ENCODE measurements at places on chromosomes 3 and 15.

GRCh38 chr15:27330326-27330725 is 359.3 kb downstream of the GABRG3 start:
- no peak for DNase-seq

- DNase-seq: no peak
These were observed 141.4 kb downstream of the VPS8 start for GRCh38 chr3:184953401-184953800.

DNA sequence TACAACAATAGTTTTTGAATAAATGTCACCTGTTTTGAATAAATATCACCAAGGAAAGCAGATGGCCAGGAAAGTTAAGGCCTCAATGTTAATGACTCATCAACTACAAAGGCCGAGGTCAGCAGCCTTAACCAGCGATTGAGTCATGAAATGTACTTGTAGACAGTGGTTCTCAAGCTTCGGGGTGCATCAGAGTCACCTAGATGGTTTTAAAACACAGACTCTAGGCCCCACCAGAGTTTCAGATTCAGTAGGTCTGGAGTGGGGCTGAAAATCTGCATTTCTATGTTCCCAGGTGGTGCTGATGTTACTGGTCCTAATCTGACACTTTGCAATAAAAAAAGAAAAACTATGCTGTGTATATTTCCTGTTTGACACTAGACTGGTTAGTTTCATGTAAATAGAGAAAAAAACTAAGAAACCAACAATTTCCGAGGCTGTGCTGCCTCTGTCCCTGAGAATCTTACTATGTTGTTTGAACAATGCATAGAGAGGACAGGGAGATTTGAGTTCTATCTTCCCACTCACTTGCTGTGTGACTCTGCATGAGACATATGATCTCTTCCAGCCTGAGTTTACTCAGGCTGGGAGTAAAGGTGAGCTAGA is 9.8 kb downstream of the RAB27A start:
- DNase-seq: no peak

DNA sequence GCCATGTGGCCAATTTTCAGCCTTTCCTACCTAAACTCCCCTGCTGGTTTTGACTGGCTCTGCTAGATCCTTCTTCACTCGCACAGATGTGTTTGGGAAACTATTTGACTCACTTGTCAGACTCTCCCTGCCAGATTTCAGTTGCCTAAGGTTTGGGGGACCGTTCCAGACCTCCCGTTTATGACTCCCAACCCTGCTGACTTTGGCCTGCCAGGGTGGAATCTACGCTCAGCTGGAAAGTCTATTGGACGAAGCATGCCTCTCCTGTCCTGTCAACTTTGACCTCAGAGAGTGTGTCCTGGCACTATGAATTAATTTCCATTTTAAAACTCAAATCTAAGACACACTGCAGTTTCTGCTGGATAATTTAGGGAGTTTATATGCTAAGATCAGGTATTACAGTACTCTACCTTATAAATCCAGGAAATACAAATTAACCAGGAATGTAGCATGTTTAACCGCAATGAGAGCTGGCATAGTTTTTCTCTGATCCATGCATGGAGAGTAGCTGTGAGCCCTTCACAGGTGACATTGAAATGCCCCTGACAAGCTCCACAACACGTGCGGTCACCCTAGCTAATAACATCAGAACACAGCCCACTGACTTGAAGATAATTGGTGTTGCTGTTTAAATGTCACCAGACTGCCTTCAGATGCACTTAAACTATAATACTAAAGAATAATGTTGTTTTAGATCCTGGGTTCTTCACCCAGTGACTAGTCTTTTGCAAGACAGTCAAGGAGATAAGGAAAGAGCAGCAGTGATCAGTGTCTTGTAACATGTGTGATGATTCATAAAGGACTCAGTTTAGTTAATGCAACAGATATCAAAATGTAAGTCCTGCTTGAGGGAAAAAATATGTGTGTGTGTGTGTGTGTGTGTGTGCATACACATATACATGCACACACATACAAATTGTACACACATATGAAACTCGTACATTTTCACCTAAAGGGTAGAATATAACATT is 223.0 kb upstream of the MCTP2 start:
- no peak for DNase-seq

DNA sequence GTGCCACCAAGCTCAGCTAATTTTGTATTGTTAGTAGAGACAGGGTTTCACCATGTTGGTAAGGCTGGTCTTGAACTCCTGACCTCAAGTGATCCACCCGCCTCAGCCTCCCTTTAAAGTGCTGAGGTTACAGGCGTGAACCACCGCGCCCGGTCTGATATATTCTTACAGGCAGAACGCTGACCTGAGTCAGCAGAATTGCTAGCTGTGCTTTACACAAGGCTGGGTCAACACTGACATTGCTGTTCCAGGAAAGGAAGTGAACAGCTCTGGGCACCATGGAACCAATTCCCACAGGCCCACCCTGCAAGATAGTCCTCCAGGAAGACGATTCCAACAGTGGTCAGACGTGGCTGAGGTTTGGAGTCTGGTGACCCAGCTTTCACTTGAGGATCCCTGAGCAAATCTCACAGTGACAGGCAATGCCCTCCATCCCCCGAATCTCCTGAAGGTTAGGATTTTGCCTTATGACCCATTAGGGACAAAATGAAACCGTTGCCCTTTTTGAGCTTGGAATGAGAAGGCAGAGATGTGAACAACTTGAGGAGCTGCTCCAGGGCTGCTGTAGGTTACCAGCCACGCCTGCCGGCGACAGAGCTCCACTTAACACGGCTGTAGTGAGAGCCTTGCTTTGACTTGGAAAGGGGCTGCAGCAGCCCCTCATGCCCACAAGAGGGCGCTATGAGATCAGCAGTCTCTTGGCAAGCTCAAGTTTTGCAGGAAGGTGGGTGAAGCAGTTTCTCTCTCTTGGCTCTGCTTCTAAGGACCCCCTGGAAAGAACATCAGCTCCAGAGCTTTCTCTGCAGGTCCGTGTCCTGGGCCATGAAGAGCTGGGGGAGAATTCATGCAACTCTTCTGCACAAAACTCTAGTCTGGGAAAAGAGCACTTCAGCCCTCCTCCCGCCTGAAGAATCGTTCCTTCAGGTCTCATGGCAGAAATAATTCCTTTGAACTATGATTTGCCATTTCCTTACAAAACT is 74.1 kb downstream of the SENP2 start:
- DNase-seq: peak; percentile 94

- DNase-seq: no peak
These were observed 150.3 kb upstream of the NR2F2 start for GRCh38 chr15:96180087-96180748.

DNA sequence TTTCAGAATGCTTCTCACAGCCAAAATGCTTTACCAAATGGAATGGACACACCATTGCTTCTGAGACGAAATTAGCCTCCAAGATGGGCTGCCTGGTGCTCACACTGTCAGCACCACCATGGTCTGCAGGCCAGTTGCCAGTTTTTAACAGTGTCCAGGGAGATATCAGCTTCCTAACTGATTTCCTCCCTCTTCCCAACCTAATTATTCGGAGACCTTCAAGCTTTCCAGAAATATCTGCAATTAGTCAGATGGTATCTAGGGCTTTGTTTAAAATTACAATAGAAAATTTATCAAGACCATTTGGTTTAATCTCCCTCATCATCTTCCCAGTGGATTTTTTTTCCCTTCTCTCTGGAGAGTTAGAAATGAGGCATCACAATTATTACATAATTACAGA is 287.5 kb downstream of the ZPLD1 start:
- no peak for DNase-seq

- no peak for DNase-seq
These were observed 92.9 kb downstream of the TPRA1 start for GRCh38 chr3:127497676-127498075.

DNA sequence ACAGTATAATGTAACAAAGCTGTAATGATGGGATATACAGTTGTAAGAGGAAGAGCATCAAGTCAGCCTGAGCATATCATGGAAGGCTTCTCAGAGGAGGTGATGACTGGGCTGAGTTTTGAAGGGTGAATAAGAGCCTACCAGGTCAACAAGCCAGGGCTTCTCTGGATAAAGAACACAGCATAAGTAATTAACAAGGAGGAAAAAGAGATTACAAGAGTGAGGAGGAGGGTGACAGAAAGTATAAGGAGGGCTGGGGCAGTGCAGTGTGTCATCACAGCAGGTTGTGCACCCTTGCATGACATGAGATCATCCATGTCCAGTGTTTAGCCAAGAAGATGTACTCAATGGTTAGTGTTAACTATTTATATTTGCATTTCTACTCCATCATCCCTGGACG is 16.9 kb upstream of the SPATA12 start:
- no peak for DNase-seq

DNA sequence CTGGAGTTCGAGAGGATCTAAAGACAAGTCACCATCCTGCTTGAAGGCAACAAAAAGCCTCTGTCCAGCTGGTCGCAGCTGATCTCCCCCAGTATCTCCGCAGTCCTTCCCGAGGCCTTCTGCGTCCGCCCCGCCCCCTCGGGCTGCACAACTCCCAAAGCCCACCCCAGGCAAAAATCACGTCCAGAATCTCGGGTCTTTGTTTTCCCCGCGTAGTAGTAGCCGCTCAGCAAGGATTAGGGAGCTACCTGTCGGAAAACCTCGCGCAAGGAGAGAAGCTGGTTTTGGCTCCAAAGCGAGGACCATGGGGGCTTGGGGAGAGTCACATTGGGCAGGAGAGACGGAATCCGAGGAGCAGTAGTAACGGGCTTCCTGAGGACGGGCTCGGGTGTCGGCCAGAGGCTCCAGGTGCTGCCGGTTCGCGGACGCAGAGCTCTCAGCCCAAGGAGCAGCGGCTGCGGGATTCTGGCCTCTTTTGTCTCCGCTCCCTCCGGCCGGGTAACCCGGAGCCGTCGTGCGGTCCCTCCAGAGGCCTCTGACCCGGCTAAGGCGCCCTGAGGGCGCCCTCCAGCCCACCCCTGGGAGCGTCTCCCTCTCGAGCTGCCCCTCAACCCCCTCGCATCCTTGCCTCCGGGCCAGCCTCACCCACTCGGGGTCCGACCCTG is 401 bp downstream of the ZSCAN29 start:
- DNase-seq: peak; percentile 9

- no peak for DNase-seq
These were observed 51.3 kb downstream of the LRIG1 start for GRCh38 chr3:66449411-66449974.

GRCh38 chr3:54366007-54366750 is 243.8 kb downstream of the CACNA2D3 start:
- no peak for DNase-seq

DNA sequence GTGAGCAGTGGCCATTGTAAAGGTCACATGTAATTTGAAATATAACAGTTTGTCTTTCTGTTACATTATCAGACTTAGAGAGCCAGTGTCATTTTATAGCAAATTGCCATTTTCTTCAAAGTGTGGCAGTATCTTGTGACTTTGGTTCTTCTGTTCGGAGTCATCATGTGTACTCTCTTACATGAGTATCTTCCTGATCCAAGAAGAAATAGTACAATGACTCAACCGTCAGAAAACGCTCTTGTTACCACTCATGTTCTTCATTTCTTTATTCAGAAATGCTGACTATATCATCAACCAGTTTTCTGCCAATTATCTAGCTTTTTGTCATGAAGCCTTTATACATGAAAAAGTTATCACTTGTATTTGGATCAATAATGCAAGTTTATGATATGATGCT is 93.6 kb upstream of the CGNL1 start:
- DNase-seq: no peak

DNA sequence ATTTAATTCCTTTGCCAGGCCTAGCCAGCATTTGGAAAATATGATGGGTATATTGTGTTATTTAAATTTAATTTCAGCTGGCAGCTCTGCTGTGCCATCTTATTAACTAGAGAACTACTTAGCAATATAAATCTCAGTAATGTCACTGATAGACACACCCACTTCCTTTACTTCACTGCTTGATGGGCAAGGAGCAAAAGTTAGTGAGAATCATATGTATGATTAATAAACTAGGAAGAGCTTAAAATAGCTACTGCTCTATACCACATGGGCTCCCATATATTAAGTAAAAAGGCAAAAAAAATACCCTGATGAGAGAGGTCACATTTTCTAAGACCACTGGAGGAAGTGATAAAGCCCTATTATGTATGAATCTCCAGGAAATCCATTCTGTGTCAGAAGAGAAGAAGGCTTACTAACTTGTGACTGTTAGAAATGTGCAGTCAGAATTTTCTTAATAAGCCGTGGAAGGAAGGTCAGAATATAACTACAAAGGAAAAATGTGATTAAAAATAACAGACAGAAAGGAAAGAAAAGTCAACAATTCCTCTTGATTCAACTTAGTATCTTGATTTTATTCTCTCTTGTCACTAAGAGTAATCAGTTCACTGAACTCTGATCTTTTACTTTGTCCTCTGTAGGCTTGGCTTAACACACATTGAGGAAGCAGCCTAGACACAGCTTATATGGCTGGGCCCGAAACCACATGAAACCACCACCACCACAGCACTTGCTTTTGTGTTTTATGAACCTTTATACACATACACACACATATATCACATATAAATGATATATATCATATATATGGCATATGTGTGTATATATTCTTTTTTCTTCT is 1233.9 kb upstream of the ALCAM start:
- no peak for DNase-seq

DNA sequence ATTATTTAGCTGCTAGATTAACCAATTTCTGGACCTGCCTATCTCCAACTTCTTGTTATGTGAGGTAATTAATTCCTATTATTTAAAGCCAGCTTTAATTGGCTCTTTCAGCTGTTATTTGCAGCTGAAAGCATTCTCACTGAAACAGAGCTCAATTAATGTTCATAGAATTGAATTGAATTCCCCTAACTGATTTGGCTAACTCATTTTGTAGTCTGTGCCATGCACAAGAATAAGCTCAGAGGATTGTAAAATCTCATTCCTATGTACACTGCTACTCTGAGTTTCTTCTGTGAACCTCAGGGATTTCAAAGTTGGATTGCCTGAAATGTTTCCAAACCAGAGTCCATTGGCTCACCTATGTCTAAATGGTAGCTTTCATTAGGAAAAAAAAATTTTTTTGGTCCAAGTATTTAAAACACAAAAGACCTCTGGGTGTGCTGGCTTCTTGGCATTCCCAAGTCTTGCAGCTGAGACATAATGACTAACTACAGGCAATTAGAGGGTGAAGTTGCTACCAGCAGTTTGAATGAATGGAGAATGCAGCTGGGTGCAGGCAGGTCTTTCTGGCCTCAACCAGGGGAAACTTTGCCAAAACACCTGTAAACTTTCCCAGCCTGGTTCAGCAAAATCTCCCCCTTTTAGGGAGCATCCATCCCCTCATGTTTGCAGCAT is 134.3 kb downstream of the EDEM1 start:
- DNase-seq: no peak

DNA sequence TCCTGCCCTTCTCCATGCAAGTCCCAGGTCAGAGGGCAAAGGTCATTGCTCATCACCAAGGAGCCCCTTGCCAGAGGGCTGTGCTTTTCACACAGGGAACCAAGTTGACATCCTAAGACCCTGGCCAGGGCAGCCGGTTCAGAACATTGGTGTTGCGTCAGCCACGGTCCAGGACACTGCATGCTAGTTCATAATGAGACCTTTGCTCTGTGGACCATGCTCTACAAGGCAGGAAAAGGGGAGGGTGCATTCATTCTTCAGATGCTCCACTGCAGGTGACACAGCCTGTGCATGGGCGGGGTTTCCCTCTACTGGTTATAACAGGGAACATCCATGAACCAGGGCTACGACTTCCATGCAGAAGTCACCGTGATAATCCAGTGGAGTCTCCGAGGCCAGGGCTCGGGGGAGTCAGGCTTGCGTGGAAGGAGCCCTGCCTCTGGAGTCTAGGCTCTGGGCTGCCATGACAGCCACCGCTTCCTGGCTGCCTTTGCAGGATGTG is 81.6 kb downstream of the OCA2 start:
- peak; percentile 73 for DNase-seq
